ENCODE measurements at places on chromosomes 2 and 18.

- DNase-seq, result no peak
These were observed 36.1 kb downstream of the POMC start for GRCh38 chr2:25132299-25132635.

DNA sequence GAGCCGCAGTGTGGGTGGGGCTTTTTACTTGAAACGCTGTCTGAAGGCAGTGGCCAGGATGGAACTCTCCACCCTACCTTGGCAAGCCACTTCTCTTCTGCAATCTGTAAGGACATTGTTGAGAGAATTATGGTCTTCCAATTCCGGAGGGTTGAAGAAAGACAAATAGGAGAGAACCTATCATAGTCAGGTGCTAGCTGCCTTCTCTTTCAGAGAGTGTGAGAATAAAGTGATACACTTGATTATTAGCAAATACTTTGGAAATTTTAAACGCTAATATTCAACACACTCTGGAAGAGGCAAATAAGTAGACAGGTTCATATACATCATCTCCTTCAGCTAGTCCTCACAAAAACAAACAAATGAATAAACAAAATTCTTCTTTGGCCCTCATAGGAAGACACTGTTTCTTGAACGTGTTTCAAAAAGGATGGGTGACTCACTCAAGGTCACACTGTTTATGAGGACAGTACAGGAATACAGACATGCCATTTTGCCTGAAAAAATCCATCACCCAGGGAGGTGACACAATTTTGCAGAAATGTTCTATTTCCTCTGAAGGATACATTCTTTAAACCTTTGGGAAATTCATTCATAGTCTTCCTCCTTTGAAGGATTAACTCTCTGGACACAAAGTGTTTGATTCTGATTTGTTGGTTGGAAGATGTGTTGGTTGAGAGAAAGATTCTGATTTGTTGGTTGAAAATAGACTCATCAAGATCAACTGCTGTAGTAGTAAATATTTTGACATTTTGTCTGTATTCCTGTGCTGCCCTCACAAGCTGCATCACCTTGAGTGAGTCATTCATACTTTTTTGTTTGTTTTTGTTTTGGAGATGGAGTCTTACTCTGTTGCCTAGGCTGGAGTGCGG, 2.2 kb upstream of the IL1RN start:
- DNase-seq, result no peak

DNA sequence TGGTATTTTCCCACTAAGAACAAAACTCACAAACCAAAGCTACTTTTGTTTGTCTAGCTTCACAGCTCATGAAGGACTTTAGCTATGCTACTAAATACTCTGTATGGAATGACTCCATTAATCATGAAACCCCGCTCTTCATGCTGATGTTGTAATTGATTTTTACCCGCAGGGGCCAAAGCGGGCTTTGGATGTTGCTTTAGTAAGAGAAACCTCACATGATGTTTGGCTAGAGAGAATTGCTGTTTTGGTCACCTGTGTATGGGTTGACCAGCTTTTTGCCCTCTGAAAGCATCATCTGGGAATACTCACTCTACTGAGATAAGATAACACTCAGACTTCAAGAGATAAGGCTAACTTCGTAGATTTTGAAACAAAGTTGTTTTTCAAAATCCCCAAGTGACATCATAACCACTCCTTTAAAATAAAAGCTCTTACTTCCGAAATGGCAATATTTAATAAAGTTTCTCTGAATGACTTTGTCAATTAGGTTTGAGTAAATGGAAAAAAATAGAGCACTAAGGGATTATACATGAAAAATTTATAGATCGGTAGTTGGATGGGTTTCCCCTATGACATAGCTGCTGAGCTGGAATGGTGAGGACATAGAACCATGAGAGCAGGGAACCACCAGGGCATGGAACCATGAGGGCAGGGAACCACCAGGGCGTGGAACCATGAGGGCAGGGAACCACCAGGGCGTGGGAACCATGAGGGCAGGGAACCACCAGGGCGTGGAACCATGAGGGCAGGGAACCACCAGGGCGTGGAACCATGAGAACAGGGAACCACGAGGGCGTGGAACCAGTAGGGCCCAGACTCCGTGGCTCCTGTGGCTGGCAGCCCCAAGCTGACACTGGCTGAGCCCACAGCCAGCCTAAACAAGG, 31.9 kb downstream of the ACKR3 start:
- DNase-seq, result no peak

DNA sequence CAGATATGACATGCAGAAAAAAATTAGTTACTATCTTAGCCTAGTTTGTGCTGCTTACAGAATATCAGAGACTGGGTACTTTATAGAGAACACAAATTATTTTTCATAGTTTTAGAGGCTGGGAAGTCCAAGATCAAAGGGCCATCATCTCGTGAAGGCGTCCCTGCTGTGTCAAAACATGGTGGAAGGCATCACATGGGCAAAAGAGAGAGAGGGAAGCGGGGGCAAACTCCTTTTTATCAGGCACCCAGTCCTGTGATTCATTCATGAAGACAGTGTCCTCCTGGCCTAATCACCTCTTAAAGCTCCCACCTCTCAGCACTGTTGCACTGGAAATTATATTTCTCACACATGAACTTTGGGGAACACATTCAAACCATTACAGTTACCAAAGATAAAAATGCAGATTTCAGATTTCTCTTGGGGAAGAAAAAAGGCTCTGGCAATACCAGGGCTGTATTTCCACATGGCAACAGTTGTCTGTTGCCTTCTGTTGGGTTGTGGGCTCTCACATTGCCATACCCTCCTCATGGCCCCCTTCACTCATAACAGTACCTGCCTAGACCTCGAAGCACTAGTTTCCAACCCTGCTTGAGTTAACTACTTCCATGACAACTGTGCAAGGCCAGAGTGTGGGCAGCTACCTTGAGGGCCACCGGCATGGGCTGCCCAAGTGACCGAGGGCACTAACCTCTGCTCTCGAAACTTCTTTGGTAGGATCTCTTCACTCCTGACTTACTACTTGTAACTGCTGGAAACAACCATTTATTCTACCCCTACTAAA, 2.7 kb upstream of the ACTR3 start:
- DNase-seq, result no peak

All from fibroblast of skin of abdomen (primary cell).